ENCODE measurements at places on chromosomes 11 and 22.

DNA sequence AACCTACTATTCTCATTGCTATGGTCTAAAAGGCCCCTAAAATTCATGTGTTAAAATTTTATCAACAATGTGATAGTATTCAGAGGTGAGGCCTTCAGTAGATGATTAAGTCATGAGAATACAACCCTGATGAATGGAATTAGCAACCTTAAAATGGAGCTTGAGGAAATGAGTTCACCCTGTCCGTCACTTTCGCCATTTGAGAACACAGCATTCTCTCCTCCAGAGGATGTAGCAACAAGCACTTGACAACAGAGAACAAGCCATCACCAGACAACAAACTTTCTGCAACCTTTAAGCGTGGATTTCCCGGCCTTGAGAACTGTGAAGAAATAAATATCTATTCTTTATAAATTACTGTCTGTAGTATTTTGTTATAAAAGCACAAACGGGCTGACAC, 197.0 kb downstream of the SBF2 start:
- no peak for DNase-seq

GRCh38 chr22:38479096-38479837, 11.4 kb downstream of the KDELR3 start:
- no peak for DNase-seq

DNA sequence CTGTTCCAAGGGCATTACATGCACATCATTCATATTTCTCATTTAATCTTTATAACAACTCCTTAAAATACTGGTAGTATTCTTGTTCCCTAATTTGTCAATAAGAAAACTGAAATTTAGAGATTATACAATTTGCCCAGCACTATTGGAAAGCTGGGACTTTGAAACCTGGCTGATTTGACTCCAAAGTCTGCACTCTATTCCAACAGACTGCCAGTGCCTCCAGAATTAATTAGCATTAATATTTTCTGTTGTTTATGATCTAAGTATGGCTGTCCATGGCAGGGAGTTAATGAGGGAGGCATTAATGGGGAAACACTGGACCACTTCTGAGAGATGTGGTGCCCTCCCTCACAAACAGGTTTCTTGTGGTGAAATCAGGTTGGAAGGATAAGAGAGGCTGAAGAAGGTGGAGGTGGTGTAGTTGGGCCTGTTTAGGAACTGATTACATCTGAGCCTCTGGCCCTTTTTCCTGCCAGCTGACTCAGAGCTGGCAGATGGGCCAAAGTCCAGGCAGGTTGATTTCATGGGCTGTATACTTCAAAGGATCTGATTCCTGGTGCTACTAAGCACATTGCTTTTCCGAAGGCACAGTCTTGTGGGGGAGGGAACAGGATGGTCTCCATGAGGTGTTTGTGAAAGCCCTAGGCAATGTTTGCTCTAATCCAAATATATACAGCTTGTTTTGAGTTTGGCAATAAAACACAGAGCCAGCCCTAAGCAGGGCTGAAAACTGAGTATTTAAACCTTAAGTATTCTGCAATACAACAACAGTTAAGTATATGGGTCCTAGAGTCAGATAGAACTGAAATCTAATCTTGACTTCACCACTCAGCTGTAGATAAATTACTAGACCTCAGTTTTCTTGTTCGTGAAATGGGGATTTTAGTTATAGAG, 21.0 kb upstream of the RAB30 start:
- no peak for DNase-seq

- DNase-seq, result no peak
Measured at GRCh38 chr11:31687861-31688260, 123.3 kb downstream of the PAX6 start.

DNA sequence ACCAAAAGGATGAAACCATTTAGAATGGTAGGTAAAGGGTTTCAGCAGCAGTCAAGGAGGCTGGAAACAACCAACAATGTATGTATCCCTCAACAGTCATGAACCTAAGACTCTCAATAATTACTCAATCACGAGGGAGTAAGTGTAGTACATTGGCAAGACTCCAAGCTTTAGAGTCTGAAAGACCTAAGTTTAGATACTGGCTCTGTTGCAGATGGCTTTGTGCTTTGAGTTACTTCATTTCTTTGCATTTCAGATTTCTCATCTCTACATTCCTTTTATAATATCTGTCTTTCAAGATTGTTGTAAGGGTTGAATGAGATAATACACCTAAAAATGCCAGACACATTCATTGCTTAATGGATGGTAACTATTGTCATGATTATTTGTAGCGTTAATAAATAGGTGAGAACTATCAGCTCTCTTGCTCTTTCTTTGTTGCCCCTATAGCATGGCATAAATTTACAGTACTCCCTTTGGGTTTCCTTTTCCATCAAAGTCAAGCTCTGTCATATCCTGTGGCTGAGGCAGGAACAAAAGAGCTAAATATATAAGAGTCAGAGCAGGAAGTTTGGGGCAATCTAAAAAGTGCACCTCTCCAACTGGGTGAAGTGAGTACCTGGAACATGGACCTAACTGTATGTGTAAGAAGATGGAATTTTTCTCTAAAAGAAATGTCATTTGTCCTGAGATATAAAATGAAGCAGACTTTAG, 228.2 kb upstream of the ZC3H12C start:
- DNase-seq, result no peak

DNA sequence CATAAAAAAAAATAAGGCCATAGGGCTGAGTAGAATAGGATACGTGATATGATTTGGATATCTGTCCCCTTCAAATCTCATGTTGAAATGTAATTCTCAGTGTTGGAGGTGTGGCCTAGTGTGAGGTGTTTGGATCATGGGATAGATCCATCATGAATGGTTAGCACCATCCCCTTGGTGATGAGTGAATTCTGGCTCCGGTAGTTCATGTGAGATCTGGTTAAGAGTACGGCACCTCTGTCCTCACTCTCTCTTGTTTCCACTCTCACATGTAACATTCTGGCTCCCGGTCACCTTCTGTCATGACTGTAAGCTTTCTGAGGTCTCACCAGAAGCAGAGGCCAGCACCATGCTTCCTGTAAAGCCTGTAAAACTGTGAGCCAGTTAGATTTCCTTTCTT, 45.5 kb downstream of the RAB30 start:
- no peak for DNase-seq

GRCh38 chr11:7582338-7582985, 68.7 kb downstream of the PPFIBP2 start:
- DNase-seq, result no peak

DNA sequence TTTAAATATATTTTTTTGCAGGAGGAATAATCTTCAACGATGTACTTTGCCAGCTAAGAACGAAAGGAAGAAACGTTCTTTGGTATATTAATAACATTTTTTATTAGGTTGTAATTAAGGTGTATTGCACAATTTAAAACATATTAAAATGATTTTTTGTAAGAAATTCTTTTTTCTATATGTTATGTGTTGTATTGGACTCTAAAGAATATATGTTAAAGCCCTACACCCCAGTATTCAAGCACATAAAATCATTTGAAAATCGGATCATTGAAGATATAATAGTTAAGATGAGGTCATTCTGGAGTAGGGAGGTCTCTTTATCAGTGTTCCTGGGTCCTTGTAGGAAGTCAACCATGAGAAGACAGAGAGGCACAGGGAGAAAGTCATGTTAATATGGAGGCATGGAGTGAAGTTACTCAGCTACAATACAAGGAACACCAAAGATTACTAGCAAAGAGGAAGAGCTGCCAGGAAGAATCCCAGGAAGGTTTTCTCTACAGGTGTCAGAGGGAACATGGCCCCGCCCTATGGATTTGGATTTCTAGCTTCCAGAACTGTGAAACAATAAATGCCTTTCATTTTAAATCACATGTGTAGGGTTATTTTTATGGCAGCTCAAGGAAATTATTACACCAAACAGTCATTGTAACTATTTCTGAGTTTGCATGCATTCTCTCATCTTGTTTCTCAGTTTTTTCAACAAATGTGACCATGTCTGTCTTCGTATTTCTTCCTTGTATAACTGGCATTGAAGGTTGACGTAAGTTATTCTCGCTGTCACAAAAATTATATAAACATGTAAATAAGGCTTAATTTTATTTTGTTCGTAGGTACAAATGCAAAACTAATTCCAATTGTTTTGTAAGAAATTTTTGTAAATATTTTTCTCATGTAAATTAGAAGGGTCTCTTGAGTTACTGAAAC, 75.4 kb upstream of the VPREB1 start:
- no peak for DNase-seq

DNA sequence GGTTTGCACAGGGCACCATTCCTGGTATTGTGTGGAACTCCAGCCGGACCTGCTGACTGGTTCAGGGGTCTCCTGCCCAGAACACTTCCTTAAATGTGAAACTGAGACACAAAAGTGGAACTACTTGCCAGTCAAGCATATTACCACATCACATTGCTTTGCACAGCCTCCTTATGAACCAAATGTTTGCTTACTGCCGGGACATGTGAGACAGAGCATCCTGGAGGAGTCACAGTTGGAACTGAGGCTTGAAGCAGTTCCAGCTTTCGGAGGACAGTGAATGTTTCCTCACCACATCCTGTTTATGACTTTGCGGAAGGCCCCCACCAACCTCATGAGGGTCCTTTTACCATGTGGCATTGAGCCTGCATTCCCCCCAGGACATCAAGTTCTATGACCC, 105.8 kb upstream of the ARHGAP42 start:
- DNase-seq, result no peak

- DNase-seq, result no peak
Measured at GRCh38 chr11:43632181-43632580, 48.4 kb upstream of the HSD17B12 start.

GRCh38 chr11:75441804-75442132, 8.8 kb upstream of the KLHL35 start:
- DNase-seq, result no peak

GRCh38 chr11:126874831-126875230, 125.7 kb downstream of the KIRREL3 start:
- no peak for DNase-seq

- DNase-seq, result no peak
Measured at GRCh38 chr11:61497876-61498275, 10.7 kb upstream of the LRRC10B start.

GRCh38 chr11:9754010-9754471, 90.2 kb downstream of the SWAP70 start:
- no peak for DNase-seq

DNA sequence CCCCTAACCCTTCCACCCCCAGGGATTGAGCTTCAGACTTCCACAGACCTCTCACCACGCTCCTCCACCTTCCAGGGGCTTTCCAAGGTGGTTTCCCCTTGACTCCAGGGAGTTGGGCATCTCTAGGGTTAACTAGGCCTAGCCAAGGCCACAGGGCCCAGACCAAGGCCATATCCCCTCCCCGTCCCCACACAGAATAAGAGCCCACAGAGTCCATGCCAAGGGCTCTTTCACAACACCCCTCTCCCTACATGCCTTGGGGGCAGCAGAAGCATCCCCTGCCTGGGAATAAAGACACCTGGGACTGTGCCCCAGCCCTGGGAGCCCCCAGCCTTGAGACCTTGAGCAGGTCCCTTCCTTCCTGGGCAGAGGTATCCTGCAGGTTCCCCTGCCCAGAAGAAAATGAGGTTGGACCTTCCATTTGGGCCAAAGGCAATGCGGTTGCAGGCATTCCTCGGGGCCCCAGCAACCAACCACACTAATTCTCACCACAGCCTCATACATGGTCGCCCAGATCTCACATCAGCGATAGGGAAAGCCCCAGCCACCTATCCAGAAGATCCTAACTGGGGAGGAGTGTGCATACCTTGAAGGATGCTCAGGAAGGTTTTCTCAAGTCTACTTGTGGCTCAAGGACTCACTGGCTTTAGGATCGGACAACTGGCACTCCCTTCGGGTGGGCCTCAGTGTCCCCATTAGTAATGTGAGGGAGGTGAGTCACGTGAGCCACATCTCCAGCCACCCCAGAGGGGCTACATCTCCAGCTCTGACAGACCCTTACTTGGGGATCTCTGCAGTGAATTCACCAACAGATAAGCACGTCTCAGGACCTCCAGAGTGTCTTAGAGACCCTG, 1.7 kb downstream of the GDPD5 start:
- no peak for DNase-seq

GRCh38 chr11:60169264-60169915, 13.5 kb downstream of the MS4A6A start:
- no peak for DNase-seq

DNA sequence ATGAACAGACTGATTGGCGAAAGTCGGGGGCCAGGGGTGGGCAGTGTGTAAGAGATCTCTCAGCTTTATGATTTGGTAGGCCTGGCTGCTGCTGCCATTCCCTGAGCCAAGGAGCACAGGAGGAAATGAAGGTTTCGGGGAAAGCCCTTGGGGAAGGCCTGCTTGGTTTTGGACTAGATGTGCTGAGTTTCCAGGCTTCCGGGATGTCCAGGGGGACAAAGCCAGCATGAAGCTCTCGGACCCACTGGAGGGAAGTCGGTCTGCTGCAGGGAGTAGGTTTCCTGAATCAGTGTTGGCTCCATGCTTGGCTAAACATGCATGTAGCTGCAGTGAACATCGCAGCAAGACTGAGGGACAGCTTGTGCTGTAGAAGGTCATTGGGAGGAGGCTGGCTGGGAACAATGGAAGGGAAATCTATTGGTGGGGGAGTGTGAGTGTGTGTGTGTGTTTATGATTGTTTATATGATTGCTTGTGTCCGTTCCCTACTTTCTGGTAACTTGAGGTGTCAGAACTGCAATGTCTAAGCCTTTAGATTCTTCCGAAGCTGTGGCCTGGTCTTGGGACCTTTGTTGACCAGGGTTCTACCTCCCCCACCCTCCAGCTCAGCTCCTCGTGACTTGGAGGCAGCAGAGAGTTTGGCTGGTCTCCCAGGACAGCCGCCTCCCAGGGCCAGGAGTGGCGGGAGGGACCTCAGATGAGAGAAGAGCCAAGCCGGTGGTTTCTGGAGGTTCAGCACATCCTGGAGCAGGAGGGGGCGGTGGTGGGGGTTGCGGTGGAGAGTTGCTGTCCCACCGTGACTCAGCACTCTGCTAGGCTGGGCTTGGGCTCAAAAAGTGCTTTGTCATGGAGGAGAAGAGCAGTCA, 4.0 kb upstream of the FTH1 start:
- DNase-seq, result no peak

DNA sequence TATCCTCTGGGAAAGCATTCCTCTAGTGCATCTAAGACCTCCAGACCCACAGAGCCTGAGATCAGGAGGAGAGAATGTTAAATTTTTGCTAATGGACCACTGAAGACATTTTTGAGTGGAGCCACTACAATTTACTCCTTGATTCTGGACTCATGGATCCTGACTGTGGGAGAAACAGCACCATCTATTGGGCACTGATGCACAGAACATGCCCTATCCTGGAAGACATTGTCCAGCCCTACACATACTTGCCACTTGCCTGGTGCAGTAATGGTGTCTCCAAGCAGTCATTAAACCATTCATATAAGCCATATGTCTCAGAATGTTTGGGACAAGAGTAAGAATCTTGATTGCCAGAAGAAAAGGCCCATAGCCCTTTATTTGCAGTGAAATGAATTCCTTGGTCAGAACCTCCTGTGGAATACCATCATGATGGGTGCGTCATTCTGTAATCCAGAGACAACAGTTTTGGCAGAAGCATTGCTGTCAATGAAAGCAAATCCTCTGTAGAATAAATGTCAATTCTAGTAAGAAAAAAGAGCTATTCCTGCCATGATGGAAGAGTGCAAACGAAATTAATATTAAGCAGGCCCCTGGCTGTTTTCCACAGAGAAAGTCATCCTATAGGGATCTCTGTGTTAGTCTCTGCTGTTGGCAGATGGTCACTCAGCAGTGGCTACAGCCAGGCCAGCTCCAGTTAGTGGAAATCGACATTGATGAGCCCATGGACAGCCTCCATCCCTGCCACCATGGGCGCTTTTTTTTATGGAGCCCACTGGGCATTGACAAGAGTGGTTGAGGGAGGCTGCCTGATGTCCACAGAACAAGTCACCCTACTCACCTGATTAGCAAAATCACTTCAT, 43.5 kb downstream of the GGTLC2 start:
- no peak for DNase-seq

Measured in stimulated activated CD8-positive, alpha-beta memory T cell treated with anti-CD3 and anti-CD28 coated beads, Interleukin-7, amount 100 ng/mL, for 48 hours (primary cell).